Activated CD4-positive, alpha-beta T cell treated with anti-CD3 and anti-CD28 coated beads, Interleukin-2, amount 50 U/mL, for 24 hours (primary cell): ENCODE measurements at places on chromosomes 11 and 22.

DNA sequence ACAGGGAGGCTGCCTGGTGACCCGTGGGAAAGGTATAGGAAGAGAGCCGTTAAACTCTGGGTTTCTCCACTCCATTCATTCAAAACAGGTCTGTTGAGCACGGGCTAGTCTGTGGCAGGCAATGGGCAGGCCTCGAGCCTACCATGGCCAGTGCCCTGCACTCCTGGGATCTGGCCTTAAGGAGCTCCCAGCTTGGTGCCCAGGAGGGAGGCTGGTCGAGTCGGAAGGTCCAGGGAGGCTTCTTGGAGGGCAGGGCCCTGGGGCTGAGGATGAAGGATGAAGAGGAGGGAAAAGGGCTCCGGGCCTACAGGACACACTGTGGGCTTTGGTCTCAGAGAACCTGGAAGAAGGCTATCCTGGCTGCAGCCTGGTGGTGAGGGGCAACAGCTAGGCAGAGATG, 41.9 kb upstream of the MN1 start:
- DNase-seq, result no peak

- no peak for DNase-seq
Measured at GRCh38 chr11:121257289-121257688, 35.3 kb upstream of the SC5D start.

GRCh38 chr11:102729849-102730815, 5.4 kb upstream of the MMP8 start:
- no peak for DNase-seq

GRCh38 chr11:95419915-95420314, 188.9 kb upstream of the SESN3 start:
- no peak for DNase-seq

- no peak for DNase-seq
Measured at GRCh38 chr11:62238151-62238550, 3.9 kb upstream of the SCGB1D2 start.

GRCh38 chr11:10453261-10453660, 1.8 kb upstream of the AMPD3 start:
- DNase-seq, result no peak

DNA sequence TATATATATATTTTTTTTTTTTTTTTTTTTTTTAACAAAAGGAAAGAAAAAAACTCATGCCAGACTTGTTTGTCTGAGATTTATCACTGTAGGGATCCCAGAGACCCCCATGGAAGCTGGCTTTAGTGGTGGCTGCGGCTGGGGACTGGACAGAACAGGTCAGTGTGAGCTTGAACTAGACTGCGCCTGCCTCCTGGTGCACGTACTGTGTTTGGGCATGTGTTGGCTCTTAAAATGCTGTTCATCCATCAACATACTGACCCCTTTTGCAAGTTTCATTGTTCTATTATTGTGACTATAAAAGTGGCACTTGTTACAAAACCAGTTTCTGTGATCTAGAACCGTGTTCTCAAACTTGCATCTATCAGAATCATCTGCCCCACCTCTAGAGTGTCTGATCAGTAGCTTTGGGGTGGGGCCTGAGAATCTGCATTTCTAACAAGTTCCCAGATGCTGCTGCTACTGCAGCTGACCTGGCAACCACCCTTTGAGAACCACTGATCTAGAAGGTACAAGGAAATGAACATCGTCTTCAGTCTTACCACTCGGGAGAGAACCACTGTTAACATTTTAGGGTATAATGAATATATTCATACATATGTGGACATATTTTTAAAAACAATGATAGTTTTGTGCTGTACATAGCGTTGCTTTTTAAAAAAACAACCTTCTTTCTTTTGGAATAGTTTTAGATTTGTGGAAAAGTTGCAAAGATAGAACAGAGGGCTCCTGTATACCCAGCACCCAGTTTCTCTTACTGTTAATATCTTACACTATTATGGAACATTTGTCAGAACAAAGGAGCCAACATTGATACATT, 54.0 kb downstream of the ZNRF3 start:
- no peak for DNase-seq

- no peak for DNase-seq
Measured at GRCh38 chr11:64450168-64450560, 91.2 kb downstream of the RPS6KA4 start.

DNA sequence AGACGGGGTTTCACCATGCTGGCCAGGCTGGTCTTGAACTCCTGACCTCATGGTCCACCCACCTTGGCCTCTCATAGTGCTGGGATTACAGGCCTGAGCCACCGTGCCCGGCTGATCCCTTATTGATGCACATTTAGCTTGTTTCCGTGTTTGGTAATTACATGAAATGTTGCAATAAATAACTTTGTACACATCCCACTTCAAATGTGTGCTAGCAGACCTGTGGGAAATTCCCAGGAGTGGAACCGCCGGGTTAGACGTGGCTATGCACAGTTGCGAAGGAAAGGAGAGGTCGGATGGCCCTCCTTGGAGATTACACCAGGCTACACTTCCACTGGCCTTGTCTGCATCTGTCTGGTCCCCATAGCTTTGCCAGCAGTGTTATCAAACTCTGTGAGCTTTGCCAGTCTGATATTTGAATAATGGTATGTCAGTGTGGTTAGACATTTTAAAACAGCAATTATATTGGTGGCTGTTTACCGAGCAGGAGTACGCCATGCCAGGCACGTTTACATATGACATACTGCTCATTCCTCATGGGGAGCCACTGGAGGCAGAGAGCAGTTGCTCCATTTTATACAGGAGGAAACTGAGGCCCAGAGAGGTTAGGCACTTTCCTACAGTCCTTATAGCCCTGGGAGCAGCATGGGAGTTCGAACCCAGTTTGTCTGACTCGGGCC, 27.2 kb upstream of the SYT7 start:
- no peak for DNase-seq

GRCh38 chr22:47092896-47093311, 330.5 kb downstream of the TBC1D22A start:
- DNase-seq, result no peak

DNA sequence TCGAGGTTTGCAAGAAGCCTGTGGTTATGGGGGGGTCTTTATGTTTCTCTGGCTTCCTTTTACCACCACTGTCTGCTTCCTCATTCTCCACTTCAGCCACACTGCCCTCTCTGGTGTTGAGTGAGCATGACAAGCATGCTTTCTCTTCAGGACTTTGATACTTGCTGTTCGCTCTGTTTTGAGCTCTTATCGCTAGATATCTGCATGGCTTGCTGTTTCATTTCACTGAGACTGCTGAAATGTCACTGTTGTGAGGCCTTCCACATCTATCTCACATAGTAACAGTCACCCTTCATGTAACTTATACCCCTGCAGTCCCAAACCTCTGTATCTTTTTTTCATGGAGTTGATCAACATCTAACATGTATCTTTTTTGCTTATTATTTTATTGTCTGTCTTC, 59.8 kb downstream of the TMEM135 start:
- DNase-seq, result peak; percentile 21

DNA sequence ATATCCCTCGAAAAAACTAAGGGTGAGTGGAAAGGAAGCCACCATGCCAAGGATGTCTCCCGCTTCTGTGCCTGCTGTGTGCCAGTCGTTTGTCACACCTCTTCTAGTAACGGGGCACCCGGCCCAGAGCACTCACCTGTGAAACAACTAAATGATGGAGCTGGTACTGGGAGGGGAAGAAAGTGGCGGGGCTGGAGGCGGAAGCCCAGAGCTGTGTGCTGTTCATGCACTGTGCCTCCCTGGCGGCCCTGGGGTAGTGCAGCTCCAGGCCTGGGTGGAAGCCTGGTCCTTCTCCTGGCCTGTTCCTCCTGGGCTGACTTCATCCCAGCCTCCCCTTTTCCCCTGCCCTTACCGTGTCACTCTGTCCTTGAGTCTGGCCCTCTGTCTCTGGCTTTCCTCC, 130.2 kb downstream of the CEP164 start:
- no peak for DNase-seq

DNA sequence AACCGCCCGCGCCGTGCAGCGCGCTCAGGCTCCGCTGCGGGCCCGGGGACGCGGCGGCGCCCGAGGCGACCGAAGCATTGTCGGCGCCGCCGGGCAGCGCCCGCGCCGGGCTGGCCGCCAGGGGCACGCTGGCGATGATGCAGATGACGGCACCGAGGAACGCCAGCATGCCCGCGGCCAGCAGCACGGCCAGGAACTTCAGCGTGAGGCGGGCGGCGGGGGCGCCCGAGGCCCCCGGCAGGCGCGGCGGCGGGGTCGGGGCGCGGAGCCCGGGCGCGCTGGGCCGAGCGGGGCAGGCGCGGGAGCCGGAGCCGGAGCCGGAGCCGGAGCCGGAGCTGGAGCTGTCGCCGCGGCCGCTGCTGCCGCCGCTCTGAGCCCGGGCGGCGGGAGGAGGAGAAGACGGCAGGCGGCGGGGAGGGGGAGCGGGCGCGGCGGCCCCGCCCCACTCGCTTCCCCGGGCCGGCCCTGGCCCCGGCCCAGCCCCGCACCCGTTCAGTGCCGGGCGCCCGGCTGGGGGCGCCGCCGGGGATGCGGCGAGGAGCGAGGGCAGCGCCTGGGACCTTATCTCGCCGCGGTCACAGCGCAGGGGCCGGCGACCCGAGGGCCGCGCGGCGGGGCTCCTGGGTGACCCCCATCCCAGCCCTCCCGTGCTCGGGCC, at the start of gene NPTXR:
Gene NPTXR, minus strand, starts transcription at position 372 of the 658 bp plus-strand sequence.
- no peak for DNase-seq

- DNase-seq, result no peak
Measured at GRCh38 chr11:64659417-64660144, 63.4 kb downstream of the NRXN2 start.

DNA sequence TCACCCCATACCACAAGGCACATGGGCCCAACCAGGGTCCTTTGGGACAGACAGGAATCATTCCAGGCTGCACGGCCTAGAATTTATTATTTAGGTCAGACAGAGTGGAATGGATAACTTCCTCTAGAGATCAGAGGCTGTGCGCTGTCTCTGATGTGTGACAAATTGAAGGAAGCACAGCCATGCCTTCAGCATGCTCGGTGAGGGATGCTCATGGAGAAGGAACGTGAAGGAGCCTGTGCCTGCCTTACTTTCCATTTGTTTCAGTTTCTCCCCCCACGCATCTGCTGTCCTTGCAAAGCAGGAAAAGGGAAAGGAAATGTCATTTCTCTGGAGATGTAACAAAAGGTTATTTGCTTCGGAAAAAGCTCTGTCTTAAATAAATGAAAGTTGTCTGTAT, 644.1 kb downstream of the OPCML start:
- DNase-seq, result no peak

DNA sequence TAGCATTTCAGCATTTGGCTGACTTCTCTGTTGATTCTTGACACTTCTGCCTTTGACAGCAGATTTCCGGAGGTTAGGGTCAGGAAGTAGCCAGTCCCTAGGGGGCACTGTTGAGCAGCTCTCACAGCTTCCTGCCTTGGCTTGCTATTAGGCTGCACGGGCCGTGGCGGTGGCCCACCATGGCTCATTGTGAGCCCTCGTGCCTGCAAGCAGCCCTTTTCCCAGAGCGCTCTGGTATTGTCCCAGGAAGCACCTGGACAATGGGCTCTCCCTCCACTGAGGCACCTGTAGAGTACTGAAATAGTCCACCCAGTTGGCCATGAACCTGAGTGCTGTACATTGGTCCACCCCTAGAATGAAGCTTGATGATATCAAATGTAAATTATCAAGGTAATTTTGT, 100.2 kb upstream of the GAL start:
- DNase-seq, result peak; percentile 30

DNA sequence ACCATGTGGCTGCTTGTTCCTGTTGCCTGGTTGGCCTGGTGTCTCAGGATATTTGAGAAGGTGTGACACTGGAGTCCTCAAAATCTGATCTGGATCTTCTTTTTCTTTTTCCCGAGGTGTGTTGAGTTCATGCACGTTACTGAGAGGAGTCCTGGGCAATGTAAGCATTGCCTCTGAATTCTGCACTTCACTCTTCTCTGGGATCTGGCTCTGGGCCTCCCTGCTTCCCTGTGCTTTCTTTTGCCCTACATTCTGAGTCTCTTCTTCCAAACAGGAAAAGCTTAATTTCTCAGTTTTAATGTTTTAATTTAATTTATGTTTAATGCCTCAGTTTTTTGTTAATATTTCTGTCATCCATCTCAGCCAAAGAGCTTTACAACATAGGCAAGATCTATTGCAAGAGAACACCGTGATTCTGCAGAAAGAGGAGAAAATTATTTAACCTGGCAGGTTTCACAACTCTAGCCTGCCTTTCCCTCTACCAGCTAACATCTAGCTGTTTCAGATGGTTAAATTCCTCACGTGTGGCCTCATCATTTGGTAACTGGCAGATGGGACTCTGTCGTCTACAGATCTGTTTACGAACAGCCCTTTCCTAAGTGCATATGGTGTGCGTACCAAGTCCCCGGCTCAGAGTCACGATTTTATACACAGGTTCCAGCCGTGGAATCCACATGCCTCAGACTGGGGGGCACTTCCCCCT, 24.7 kb downstream of the LDLRAD3 start:
- no peak for DNase-seq

- no peak for DNase-seq
Measured at GRCh38 chr22:30742291-30743256, 47.9 kb downstream of the OSBP2 start.

- no peak for DNase-seq
Measured at GRCh38 chr11:109707411-109707810, 285.4 kb downstream of the C11orf87 start.
